ENCODE measurements at places on chromosomes 4 and X.
A peak's percentile ranks its signal among the peaks of the same experiment; 100 is the strongest.

DNA sequence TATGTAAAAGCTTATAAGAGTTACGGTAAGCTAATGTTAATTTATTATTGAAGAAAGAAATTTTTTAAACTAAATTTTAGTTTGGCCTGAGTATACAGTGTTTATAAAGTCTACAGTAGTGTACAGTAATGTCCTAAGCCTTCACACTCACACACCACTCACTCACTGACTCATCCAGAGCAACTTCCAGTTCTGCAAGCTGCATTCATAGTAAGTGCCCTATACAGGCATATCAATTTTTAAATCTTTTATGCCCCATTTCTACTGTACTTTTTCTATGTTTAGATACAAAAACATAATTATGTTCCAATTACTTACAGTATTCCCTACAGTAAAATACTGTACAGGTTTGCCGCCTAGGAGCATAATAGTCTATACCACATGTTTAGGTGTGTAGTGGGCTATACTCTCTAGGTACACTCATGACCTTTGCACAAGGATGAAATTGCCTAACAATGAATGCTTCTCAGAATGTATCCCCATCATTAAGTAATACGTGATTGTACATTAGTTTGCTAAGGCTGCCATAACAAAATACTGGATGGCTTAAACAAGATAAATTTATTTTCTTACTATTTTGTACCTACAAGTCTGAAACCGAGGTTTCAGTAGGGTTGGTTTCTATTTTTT, 333.8 kb upstream of the PCDH7 start:
- no peak for DNase-seq

GRCh38 chr4:77819404-77819842, 255 bp upstream of the CNOT6L start:
- DNase-seq, result peak; percentile 67

- no peak for DNase-seq
Measured at GRCh38 chr4:99947608-99948007, 1.2 kb upstream of the DNAJB14 start.

DNA sequence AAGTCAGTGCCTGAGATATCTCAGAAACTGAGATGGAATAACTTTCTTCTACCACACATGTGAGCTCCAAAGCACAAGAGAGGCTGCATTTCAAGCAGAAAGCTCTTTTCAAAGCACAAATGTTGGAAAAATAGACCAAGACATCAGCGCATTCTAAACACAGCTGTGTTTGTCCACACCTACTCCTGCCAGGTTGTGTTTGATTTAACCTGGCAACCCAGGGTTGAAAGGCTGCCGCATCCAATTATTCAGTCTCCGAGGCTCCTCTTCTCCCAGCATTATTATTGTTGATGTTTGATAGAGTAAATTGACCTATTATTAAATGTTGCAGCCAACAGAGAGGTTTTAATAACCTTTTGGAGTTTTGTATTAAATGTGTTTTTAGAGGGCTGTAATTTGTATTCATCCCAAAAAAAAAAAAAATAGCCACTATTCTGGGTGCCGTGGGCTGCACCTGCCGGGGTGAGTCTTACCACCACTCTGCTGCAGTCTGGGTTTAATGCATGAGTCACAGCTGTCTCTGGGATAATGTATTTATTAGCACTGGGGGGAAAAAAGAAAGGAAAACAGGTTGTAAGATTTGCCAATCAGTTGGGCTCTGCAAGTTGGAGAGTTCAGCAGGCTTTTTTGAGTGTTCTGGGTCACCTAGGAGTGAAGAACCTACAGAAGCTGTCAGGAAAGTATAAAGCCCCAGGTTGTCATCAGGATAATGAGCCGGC, 105.2 kb upstream of the NOCT start:
- no peak for DNase-seq

DNA sequence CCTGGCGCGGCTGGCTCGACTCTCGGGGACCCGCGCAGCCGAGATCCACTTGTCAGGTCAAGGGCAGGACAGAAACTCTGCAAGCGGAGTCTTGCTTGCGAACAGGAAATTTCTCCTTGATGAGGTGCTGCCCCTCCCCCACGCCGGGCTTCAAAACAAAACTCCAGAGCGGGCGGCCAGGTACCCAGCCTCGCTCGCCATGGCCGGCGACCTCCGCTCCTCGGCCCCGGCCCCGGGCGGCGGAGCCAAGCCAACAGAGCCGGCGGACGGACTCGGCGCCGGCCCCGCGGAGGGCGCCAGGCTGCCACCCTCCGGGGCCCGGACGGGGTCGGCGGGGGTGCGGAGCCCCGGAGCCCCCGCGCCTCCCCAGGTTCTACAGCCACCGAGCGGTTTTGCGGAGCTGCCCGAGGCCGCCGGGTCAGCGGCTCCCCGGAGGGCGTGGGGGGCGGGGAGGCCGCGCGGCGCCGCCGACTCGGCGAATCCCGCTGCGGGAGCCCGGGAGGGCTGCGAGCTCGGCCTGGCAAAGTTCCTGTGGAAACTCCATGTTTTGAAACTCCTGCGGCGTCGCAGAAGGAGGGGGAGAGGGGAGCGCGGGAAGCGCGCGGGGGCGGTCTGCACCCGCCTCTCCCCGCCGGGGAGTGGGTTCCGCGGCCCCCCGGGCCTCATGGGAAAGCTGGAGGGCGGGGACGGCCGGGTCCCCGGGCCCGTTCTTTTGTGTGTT, 11.7 kb upstream of the BCOR start:
- no peak for DNase-seq

DNA sequence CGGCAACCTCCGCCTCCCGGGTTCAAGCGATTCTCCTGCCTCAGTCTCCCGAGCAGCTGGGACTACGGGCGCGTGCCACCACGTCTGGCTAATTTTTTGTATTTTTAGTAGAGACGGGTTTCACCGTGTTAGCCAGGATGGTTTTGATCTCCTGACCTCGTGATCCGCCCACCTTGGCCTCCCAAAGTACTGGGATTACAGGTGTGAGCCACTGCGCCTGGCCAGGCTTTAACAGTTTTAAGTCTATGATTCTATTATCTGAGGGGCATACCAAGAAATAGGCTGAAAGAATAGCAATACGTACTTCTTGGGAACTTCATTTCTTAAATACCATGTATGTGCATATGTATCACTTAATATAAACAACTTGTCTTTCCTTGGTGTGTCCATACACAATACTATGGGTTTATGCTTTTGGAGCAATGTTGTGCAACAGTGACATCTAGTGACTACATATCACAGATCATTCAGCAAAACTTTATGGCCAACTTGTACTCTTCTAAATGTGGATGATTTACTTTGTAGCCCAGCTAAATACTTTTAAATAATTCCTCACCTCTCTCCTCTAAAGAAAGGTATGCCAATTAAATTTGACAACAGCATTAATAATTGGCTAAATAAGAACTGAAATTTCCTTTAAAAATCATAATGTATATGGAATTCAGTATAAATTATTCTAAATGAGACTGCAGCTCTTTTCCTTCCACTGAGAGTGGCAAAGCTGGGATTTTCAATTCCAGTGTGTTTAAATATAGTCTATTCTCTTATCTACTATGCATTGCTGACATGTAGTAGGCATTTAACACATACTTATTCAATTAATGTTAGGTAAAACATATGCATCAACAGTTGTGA, 10.4 kb downstream of the SLC9B1 start:
- no peak for DNase-seq

DNA sequence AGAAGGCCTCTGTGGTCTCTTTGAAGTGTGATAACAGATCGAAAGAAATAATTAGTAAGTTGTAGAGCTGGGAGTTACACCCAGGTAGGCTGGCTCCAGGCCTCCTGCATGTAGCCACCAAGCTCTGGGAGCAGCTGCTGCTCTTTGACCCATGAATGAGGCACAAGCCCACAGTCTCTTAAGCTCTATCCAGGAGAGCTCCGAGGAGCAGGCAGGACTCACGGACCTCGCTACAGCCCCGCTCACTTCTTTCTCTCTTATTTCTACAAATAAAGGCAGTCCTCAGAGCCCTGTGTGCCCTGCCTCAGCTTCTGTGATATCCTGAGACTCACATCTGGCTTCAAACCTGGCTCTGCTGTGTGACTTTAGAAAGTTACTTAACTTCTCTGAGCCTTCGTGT, 86.9 kb downstream of the EVC start:
- DNase-seq, result no peak

GRCh38 chr4:41571422-41571821, 33.5 kb downstream of the LIMCH1 start:
- no peak for DNase-seq

DNA sequence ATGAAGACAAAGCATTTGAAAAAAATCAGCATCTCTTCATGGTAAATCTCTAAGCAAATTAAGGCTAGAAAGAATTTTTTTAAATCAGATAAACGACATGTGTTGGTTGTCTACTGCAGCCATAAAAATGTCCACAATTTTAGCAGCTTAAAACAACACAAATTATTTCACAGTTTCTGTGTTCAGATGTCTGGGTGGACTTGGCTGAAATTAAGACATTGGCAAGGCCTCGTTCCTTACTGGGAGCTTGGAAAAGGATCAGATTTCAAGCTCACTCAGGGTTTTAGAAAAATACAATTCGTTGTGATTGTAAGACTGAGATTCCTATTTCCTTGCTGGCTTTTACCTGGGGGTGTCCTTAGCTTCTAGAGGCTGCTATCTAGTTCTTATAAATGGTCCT, 1470.6 kb downstream of the PCDH19 start:
- DNase-seq, result no peak

DNA sequence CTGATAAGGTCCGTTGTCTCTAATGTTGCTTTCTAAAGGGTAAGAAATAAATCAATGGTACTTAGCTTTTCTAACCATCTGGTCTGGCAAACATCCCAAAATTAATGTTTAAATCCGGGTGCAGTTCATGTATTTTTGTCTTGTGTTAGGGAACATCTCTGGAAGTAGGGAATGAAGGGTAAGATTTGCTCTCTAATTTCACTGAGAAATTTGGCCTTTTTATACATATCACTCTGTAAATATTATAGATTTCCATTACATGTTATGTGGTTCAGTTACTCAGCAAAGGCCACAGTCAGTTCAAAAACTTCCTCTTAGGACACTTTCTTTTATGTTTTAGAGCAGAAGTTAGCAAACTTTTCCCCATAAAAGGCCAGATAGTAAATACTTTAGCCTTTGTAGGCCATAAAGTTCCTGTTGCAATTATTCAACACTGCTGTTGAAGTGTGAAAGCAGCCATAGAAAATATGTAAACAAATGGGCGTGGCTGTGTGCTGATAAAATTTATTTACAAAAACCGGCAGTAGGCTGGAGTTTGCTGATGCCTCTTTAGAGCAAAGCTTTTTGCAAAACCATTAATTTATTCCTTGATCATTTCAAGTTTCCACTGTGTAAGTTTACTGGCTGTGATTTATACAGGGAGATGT, 218.1 kb downstream of the ANTXR2 start:
- no peak for DNase-seq

DNA sequence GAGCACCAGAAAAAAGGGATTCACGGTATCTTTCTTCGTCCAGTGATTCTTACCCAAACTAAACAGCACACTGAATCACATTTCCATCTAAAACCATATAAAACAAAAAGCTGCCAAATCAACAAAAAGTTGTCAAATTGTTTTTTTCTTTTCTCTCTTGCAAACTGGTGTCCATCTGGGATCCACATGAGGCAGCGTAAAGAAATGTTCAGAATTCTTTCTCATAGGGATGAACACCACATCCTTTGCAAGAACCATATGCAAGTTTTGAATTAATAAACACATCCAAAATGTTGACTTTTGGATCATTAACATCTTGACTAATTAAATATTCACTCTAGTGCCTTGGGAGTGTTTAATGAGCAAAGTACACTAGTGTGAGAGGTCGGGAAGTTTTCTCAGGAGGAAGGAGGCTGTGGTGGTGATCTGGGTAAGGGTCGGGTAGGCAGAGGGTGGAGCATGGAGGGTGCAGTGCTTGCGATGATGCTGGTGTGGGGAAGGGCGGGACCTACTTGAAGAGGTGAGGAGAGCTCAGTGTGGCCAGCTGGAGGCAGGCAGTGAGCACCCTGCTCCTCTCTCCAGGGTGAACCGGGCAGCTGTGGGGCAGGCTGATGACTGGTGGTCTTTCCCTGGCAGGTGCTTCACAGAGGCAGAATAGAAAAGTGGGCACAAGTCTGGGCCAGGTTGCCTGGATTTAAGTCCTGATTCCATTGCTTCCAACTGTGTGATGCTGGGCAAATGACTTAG, 72.8 kb downstream of the NSUN7 start:
- no peak for DNase-seq

DNA sequence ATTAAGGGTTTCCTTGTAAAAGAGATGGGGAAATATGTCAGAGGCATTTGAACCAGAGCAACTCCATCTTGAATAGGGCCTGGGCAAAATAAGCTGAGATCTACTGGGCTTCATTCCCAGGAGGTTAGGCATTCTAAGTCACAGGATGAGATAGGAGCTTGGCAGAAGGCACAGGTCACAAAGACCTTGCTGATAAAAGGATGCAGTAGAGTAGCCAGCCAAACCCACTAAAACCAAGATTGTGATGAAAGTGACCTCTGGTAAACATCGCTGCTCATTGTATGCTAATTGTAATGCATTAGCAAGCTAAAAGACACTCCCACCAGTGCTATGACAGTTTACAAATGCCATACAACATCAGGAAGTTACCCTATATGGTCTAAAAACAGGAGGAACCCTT, 1390.3 kb downstream of the RAPGEF2 start:
- DNase-seq, result no peak

DNA sequence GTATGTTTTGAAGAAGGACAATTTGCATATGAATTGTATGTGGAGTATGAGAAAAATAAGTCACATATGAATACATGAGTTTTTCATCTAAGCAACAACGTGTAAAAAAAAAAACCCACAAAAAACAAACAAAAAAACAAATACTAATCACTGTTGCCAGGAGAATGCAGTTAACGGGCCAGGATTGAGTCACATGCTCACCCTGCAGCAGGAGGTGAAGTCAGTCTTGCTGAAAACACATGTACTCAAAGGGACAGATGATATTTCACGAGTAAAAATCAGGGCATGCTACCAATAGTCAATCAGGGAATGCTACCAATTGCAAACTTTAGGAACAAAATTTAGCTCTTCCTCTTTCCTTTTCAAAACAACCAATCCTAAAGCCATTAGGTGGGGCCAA, 10.4 kb upstream of the DCLK2 start:
- no peak for DNase-seq

GRCh38 chr4:136898590-136899248, 633.6 kb downstream of the PCDH18 start:
- DNase-seq, result no peak

- DNase-seq, result no peak
Measured at GRCh38 chrX:120318411-120318810, 7.2 kb upstream of the TMEM255A start.

- no peak for DNase-seq
Measured at GRCh38 chr4:89397441-89397840, 89.8 kb upstream of the GPRIN3 start.

GRCh38 chr4:189597341-189597740, 343.3 kb upstream of the FRG1 start:
- DNase-seq, result no peak

DNA sequence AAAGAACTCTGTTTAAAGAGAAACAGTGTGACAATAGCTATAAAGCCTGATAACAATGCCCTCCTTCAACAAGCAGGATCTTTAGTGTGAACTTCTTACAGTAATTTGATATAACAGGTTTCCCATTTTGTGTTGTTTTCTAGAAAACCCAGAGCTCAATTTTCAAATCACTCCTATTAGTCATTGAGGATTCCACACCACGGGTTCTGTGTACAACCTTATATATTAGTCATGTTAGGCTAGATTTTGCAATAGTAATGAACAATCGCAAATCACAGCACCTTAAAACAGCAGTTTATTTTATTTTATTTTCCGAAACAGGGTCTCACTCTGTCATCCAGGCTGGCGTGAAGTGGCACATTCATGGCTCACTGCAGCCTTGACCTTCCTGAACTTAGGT, 1020.9 kb upstream of the INTU start:
- DNase-seq, result no peak
